Stimulated activated CD4-positive, alpha-beta T cell treated with anti-CD3 and anti-CD28 coated beads, Interleukin-15, amount 100 ng/mL, for 1 hour (primary cell): ENCODE measurements at places on chromosomes 13 and 19.

DNA sequence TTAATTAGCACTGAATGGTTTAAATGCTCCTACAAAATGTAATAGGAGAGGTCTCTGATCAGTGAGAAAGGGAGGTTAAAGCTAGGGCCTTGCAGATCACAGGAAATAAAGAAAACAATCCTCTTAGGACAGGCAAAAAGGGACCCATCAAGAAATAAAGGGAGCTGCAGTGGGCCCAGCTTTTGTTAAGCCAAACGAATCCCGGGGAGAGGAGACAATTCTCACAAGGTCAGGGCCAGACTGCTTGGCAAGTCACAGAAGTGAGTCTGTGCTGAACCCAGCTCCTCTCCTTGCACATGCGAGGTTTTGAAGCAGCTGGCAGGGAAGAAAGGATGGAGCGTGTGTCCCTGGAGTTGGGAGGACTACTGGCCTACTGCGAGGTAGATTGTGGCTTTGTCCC, 285.8 kb downstream of the COG6 start:
- no peak for DNase-seq

DNA sequence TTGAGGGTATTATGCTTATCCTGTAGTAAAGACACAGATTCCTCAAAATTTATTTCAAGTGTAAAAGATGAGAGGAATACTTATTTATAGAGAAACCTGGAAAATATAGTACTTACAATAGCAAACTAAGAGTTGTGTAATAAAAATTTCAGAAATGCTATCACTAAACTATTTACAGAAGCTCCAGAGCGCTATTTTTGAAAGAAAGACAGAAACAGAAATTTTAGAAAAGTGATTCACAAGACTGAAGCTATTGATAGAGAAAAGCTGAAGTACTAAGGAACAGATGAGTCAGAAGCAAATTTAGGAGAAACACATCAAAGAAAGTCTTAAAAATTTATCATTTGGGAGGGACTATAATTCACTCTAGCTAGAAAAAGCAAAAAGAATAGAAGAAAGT, 1174.2 kb downstream of the DIAPH3 start:
- no peak for DNase-seq

DNA sequence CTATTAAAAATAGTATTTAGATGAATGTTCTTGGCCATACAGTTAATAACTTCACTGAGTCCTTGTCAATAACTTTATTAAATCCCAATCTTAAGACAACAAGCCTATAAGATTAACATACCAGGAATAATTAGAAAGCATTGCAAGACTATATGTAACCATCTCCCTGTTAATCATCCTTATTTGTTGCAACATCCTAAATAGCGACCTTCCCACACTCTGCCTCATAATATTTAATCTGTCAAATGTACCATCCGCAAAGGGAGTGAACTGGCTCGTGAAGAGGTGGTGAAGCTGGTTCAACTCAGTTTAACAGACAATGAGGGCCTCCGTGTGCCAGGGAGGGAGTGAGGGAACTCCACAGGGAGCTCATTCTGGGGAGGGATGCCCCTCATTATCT, 33.9 kb downstream of the KL start:
- no peak for DNase-seq

GRCh38 chr19:53086949-53087348, 16.3 kb downstream of the ZNF160 start:
- DNase-seq: no peak

- DNase-seq: no peak
Observed at GRCh38 chr13:68257111-68257842, 1027.1 kb upstream of the PCDH9 start.

DNA sequence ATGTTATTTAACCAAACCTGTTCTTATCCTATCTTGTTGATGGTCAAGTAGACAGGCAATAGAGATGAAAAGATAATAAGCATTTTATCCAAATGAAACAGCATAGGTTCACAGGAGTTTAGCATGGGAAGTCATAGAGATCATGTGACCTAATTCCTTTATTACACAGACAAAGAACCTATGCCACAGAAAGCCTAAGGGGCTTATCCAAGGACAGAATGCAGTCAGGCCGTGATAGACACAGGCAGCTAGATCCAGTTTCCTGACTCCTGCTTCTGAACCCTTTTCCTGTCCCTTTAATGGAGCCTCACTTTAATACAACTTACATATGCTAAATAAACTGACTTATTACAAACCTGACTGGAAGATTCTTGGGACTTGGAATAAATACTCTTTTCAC, 532.1 kb downstream of the IRS2 start:
- DNase-seq: no peak

DNA sequence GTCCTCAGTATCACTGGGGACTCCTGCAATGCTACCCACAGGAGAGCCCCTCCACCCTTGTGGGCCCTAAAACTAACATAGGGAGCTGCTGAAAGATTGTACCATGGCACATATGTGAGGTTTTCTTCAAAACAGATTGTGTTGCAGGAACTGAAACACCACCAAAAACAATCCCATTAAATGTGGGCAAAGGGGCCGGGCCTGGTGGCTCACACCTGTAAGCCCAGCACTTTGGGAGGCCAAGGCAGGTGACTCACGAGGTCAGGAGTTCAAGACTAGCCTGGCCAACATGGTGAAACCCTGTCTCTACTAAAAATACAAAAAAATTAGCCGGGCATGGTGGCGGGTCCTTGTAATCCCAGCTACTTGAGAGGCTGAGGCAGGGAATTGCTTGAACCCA, 34.7 kb downstream of the SCGB2B2 start:
- DNase-seq: no peak

GRCh38 chr19:17098326-17098725, 22.7 kb downstream of the MYO9B start:
- DNase-seq: no peak

DNA sequence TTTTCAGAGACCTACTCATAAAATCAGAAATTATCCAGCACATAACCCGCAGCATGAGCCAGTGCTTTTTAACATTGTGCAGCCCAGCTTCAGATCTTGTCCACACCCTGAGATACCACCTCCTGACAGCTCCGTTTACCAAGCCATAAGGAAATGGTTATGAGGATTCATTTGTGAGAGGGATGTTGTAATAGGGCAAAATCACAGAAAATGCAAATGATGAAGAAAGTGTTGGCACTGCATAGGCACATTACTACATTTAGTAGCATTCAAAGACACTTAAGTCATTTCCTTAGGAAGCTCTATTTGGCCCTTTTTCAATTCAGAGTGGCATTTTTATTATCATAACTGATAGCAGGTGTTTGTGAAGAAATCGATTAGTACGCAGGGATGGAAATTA, 277.5 kb downstream of the DNAJC15 start:
- DNase-seq: no peak

- no peak for DNase-seq
Observed at GRCh38 chr19:46787331-46788261, 798 bp downstream of the SLC1A5 start.

- no peak for DNase-seq
Observed at GRCh38 chr19:32287086-32287485, 58.3 kb upstream of the ZNF507 start.

- no peak for DNase-seq
Observed at GRCh38 chr13:98482476-98483444, 94.1 kb downstream of the STK24 start.

GRCh38 chr19:46349311-46349993, 2.6 kb downstream of the PPP5C start:
- no peak for DNase-seq

DNA sequence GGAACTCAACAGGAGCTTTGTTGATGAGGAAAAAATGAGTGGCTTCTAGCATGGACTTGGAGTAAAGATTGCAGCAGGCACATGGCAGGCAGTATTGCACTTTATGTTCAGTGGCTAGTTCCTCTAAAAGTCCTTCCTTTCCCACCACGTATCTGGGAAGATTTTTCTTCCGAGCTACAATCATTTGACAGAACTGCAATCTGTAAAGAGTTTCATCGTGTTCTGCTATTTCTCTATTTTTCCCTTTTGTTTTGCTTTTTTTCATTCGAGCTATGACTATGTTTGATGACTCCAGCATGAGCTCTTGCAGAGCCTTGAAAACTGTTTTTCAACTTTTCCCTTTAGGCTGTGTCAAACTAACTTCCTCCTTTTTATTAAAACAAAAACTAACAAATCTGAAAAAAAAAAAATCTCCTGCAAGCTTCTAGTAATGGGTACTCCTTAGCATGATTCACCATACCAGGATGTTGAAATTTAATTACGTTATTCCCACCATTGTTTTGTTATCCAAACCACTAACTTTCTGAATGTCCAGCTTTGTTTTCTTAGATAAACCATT, 12.3 kb downstream of the CLDN10 start:
- no peak for DNase-seq

- DNase-seq: no peak
Observed at GRCh38 chr13:36251526-36251925, 37.2 kb upstream of the SOHLH2 start.

DNA sequence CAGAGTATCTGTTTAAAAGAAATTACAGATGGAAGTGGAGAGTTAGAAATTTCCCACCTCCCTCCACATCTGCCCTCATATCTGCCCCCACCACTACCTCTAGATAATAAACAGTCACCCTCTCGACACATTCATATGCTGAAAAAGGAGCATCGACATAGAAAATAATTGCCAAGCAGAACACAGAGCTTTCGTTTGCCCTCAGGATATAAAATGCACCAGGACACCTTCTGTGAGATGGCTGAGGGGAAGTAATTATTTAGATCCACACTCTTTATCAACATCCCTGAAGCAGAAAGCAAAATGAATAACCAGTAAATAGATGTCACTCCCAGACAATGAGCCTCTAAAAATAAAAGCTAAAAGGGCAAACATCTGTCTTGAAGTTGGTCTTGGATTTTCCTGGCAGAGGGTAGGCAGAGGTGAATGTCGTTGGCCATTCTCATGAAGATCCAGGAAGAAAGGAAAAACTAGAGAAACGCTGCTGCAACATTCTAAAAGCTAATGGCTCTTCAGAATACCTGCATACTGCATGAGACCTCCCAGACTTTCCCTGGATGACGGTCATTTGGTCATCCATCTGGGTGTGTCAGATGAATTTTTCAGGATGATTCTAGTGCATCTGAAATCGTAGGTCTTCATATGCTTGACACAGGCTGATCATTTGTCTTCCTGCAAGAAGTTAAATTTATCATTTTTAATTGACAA, 527.5 kb downstream of the RFC3 start:
- no peak for DNase-seq

DNA sequence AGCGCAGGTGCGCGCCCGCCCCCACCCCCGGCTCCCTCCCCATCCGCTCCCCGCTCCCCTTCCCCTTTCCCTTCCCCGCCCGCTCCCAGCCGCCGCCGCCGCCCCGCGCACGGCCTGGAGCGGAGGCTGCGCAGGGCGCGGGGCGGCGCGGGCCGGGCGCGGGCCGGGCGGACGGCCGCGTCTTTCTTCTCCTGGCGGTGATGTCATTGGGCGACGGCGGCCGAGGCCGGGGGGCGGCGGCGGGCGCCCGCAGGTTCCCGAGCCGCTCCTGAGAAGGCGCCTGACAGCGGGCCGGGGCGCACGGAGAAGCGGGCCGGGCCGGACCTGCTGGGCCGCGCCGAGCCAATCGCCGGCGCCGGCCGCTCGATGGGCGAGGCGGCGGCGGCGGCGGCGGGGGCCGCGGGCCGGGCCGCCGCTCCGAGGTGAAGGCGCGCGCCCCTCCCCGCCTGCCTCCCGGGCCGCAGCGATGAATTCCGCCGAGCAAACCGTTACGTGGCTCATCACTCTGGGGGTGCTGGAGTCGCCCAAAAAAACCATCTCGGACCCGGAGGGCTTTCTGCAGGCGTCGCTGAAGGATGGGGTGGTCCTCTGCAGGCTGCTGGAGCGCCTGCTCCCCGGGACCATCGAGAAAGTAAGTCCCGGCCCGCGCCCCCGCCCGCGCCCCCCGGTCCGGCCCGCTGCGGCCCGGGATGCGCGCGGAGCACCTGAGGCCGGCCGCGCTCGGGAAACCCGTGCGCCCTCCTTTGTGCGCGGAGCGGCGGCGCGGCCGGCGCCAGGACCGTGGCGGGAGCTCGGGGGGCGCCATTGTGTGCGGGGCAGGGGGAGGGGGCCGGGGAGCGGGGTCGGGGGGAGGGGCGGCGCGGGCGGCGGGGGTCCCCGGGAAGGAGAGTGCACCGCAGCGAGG, at the start of gene ARHGEF7:
Gene ARHGEF7, plus strand, starts transcription at position 250 of the 904 bp plus-strand sequence. Its CDS starts 217 bp downstream, at position 467.
- DNase-seq: no peak

- DNase-seq: no peak
Observed at GRCh38 chr19:35788205-35788960, 13.0 kb downstream of the ARHGAP33 start.

GRCh38 chr13:24610956-24611355, 69.3 kb upstream of the ATP12A start:
- DNase-seq: no peak

DNA sequence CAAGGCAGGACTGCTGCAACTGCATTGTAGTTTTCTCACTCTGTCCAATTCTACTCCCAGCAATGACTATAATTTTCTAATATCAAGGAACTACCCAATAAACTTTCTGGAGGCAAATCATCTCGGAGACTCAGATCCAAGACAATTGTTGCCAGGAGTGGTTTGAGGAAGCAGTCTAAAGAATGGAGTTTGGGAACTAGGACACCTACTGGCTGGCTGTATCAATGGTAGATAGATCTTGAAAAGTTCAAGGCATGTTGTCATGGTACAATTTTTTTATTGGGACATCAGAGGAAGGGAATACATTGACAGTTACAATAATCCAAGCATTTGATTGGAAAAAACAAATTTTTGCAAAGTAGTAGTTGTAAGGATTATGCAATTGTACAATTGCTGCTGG, 648.3 kb upstream of the SLITRK6 start:
- DNase-seq: no peak

GRCh38 chr13:110559986-110560385, 1.5 kb downstream of the RAB20 start:
- DNase-seq: no peak

DNA sequence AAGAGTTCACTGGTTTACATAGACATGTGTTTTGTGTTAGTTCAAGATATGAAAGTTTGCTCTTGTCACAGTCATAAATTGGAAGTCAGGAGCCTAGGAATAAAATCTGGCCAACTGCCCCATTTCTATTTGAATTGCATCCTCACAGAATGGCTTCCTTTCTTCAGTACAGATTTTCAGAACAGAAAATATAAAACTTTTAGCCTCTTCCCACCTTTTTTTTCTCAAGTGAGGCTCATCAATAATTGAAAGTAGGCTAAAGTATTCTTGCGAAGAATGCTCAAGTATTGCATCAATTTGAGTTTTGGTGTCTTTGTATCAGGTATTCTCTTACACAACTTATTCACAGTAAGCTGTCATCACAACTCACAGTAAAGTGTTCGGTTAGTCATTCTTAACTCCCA, 802.7 kb downstream of the PCDH9 start:
- DNase-seq: no peak

GRCh38 chr13:40749327-40749726, 21.7 kb downstream of the MRPS31 start:
- no peak for DNase-seq

GRCh38 chr13:28448651-28449358, 46.1 kb downstream of the FLT1 start:
- DNase-seq: no peak

- no peak for DNase-seq
Observed at GRCh38 chr13:95226476-95226875, 74.8 kb downstream of the ABCC4 start.

DNA sequence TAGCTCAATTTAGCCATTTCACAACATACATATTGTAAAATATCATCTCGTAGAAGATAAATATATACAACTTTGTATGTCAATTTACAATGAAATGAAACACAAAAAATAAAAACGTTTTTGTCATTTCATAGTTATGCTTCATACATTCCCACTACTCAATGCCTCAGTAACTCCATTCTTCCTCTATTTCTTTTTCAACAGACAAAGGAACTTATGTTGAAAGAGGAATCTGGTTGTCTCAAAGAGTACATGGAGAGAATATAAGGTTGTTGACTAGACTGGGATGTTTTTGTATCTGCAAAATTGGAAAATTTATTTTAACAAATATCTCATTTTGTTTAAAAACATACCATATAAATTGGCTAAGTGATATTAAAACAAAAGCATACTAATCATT, 12.8 kb downstream of the KCTD12 start:
- no peak for DNase-seq
